ENCODE measurements at places on chromosomes 5 and 9.
A peak's percentile ranks its signal among the peaks of the same experiment; 100 is the strongest.

DNA sequence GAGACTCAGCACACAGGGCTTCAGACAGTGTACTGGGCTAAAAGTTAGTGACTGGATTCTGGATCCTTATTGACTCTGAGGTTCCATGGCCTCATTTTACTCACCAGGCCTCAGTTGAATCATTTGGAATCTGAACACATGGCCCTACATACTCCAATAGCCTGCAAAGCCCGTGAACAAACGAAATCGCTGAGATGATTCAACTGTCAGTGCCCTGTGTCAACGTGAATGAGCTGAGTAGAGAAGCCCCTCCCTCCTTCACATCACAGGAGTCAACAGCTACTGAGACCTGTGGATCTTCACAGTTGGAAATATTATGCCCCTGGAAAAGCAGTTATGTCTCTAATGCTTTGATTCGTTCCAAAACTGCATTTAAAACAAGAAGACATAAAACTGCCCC, 429.3 kb downstream of the GADD45G start:
- no peak for DNase-seq

DNA sequence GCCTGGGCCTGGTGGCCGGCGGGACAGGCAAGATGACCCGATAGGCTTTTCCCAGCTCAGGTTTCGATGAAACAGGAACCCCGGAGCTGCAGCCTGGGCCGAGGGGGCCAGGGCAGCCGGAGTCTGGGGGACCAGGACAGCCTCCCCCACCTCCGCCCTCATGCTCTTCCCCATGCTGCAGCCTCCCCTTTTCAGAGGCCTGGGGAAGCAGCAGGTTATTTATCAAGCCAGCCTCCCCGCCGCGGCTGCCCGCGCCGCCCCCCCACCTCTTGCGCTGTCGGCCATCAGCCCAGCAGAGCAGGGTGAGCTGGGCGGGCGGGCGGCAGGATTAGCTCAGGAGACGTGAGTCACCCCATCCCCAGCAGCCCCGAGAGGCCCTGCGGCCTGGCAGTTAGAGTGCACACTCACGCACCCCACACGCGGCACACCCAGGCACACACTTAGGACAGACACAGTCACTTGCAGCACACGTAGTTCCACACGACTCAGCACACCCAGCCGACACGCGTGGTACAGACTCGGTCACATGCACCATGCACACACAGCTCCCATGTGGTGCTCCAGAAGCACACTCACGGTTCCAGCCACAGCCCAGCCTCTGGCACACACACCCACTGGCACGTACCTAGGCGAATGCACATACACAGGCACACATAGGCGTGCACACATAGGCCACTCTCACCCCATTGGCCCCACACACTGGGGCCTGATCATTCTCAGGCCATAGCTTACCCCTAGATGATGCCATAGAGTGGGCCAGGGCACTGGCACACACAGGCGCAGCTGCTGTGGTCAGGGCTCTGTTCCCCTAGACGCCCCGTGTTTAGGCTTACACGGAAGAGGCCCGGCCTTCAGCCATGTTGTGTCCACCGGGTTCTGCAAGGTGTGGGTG, 13.0 kb downstream of the CXXC5 start:
- peak; percentile 95 for DNase-seq

- DNase-seq = peak; percentile 15
These were observed 64.5 kb downstream of the PRKACG start for GRCh38 chr9:68949271-68950000.

DNA sequence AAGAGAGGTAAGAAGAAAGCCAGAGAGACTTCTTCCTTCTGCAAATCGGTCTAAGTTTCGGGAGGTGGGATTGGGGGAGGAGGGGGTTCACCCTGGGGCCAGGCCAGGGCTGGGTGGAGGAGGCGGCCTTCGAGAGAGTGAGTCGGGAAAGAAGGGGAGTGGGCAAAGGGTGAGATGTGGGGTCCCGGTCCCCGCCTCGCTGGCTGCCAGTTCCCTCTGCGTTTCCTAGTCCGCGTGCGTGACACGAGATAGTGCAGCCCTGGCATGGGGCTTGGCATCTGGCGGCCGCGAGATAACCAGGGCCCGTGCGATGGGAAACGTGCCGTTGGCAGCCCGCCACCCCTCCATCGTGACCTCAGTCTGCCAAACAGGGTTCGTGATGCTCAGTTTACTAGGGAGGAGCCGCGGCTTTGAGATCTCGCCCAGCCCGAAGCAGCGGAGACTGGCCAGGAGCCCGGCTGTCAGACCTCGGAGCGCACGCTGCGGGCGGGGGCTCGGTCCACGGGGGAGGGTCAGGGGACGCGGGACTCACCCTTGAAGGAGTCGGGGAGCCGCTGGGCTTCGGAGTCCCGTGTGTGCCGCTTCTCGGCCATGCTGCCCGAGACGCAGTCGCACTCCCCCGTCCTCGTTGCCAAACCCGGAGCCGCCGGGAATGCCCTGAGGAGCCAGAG, at the start of gene STOM:
Gene STOM, minus strand, starts transcription at position 656 of the 671 bp plus-strand sequence. Its CDS starts 63 bp downstream, at position 593.
- peak; percentile 75 for DNase-seq

GRCh38 chr5:82591021-82591515, 312.9 kb upstream of the RPS23 start:
- DNase-seq = no peak

GRCh38 chr9:137666955-137667670, 48.3 kb downstream of the EHMT1 start:
- no peak for DNase-seq

- DNase-seq = peak; percentile 72
These were observed 3.9 kb downstream of the STC2 start for GRCh38 chr5:173324115-173325001.

DNA sequence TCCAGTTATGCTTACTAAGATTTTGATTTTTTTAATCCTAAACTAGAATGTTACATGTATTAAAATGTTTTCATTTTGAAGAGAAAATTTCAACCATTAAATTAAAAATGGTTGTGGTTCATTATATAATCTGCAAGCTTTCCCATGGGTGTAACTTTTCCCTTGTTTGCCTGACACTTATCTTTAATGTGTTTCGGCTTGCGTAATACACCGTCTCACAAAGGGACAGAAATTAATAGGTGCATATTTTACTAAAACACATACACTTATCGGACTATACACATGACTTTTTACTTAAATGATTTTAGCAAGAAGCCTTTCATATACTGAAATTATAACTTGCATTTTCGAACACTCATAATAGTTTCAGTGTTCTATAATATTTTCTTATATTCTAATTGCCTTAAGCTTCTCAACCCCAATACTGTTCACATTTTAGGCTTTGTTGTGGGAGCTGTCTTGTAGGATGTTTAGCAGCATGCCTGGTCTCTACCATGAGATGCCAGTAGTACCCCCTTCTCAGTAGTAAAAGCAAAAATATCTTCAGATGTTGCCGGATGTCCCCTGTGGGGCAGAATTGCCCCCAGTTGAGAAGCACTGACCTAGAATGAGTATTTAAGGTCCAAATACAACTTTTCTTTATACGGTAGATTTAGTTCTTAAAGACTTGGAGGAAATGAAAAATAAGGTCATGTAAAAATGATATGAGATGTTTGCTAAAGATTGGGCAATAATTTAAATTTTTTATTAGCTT, 28.6 kb downstream of the UGCG start:
- DNase-seq = no peak

GRCh38 chr5:91074615-91075014, 308.5 kb downstream of the ARRDC3 start:
- no peak for DNase-seq

All from A172 (cell line).